ENCODE measurements at places on chromosomes 5 and 9.

GRCh38 chr5:116922532-116922931 lies 347.9 kb upstream of the SEMA6A start:
- no peak for DNase-seq

DNA sequence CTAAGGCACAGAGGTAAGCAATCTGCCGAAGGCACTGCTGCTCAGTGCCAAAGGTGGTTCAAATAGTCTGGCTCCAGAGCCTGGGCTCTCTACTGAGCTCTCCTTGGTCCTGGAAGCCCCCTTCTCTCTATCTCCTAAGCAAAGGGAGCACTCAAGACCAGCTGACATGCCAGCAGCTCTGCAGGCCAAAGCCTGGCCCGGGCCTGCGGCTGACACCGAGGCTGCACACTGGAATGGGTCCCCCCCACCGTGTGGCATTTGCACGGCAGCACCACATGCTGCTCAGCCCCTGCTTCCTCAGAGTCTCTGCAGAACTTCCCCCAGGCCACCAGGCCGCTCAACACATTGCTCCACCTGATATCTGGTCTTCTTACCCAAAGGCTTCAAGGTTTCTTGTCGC lies 57.8 kb upstream of the GOLPH3 start:
- no peak for DNase-seq

- no peak for DNase-seq
Measured at GRCh38 chr9:75891277-75891741, 836 bp downstream of the PCSK5 start.

GRCh38 chr9:69295872-69296552 lies 29.0 kb upstream of the ENTREP1 start:
- DNase-seq: no peak

- no peak for DNase-seq
Measured at GRCh38 chr9:1877951-1878350, 137.2 kb upstream of the SMARCA2 start.

GRCh38 chr5:16265141-16265540 lies 85.5 kb upstream of the MARCHF11 start:
- DNase-seq: no peak

- DNase-seq: no peak
Measured at GRCh38 chr9:73847536-73847935, 649.6 kb upstream of the RORB start.

DNA sequence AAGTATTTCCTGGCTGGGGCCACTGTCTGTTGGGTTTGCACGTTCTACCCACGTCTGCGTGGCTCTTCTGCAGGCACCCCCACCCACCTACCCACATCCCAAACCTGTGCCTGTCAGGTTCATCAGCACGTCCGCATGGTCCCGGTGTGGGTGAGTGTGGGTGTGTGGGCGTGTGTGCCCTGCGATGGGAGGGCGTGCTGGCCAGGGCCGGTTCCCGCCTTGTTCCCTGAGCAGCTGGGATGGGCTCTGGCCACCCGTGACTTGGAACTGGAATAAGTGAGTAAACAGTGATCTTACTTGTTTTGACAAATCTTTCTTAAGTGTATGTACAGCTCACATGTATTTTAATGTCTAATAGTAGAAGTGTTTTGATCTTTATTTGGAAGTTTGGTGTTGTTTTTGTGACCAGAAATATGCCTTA lies 20.4 kb downstream of the ERGIC1 start:
- DNase-seq: peak; percentile 39

GRCh38 chr5:59685793-59686192 lies 207.7 kb downstream of the PDE4D start:
- DNase-seq: no peak

DNA sequence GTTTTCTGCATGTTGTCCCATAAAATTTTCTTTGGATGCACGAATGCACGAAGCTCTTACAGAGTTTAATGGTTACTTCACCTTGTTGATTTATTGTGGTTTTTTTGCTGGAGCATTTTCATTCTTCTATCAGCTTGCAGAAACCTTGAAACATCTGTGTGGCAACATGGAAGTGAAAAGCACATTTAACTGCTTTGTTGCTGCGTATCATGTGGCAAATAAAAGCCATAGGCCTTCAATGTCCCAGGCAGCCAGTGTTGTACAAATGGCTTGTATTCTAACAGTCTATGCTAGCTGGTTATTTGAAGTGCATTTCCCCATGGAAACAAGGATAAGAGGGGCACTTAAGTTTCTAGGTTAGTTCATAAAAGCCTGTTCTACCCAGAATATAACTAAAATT lies 42.5 kb upstream of the RASGRF2 start:
- DNase-seq: no peak

GRCh38 chr9:128124873-128125579 lies 2.5 kb downstream of the PTGES2 start:
- DNase-seq: peak; percentile 35

DNA sequence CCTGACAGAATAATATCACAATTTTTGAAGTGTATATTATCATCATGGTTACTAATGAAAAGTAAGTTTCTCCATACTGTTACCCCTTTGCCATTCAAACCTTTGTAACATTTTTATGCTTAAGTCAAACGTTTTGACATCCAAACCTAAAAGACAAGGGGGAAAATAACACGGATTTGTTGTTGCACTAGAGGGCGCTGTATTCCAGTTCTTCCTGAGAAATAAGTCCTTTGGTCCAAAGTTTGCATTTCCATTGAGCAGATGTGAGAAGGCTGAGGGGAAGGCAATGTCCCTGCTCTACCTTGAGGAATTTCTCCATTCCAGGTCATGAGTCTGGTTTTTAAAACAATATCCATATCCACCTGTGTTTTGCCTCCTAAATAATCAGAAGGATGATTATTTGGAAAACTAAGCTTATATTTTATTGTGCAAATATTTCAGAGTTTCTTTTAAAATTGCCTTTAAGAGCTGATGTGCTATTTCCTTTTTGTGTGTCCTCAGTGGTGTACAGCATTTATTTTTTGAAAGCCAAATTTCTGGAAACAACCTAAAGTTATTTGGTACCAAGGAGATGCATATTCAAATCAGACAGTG lies 9.7 kb downstream of the LECT2 start:
- DNase-seq: no peak

DNA sequence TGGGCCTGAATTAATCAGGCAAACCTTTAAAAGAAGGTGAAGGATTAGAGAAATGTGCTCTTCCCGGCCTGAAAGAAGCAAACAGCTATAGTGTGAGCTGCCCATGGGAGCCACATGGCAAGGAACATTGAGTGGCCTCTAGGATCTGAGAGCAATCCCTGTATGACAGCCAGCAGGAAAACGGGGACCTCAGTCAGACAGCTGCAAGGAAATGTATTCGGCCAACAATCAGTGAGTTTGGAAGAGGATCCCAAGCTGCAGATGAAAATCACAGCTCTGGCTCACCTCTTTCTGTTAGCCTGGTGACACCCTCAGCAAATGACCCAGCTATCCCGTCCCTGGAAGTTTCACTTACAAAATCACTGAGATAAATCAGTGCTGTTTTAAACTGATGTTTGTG lies 309.2 kb downstream of the SH3GL2 start:
- no peak for DNase-seq

- no peak for DNase-seq
Measured at GRCh38 chr5:39584927-39585326, 160.1 kb upstream of the DAB2 start.

DNA sequence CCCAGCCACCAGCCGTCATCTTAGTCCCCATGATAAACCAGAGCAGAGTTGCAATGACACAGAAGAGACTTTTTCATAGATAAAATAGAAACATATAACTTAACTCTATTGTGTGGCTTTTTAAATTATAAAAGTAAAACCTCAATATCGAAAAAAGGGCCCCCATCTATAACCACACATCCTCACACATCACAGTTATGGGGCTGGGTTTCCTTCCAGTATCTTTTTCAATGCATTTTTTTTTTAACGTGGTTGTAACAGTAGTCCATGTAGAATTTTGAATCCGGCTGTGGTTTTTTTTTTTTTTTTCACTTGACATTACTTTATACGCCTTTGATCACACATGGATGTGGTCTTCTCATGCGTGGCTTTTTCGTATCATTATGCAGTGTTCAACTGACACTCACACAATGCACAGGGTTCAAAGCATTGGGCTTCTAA lies 77.4 kb downstream of the CFAP77 start:
- no peak for DNase-seq

- DNase-seq: no peak
Measured at GRCh38 chr9:35980289-35981011, 22.5 kb upstream of the OR2S2 start.

Measured in CD4-positive, alpha-beta T cell treated with Interleukin-15 for 1 hour (primary cell).